Smooth muscle cell of trachea (primary cell): ENCODE measurements at places on chromosomes 13 and 19. TPM values are rescaled to one million over a fixed set of nuclear protein-coding genes. Genes with fewer than 3 reads are reported as not detected.

Gene HS6ST3
- not detected in 2 replicates for total RNA-seq

Gene CAPN12
- total RNA-seq, result 0.15 and 0.17 TPM in 2 replicates

Gene LHFPL6
- total RNA-seq, result 40.0 and 62.2 TPM in 2 replicates

Gene CALR3
- not detected in 2 replicates for total RNA-seq

Gene CGB3
- total RNA-seq, result not detected in 2 replicates

Gene OR7C1
- total RNA-seq, result not detected in 2 replicates

Gene CADM4
- total RNA-seq, result 3.8 and 11.6 TPM in 2 replicates

Gene AP2A1
- 110 and 154 TPM in 2 replicates for total RNA-seq

Gene RASGRP4
- not detected in 2 replicates for total RNA-seq

Gene KRTDAP
- total RNA-seq, result not detected in 2 replicates

Gene NLRP9
- total RNA-seq, result not detected in 2 replicates

Gene SPC24
- total RNA-seq, result 15.9 and 111 TPM in 2 replicates

Gene IRGC
- total RNA-seq, result under 0.01 TPM in 1 of 2 replicates, not detected in the other

Gene KLF1
- total RNA-seq, result 0.17 TPM in 1 of 2 replicates, not detected in the other

Gene SBNO2
- 36.8 and 60.2 TPM in 2 replicates for total RNA-seq

Gene GRIK5
- 0.58 and 0.66 TPM in 2 replicates for total RNA-seq

Gene SLAIN1
- total RNA-seq, result 0.15 and 0.17 TPM in 2 replicates

Gene MBD3L3
- total RNA-seq, result not detected in 2 replicates
